ENCODE measurements at places on chromosomes 4 and X.

GRCh38 chr4:110654254-110654635, 31.4 kb upstream of the PITX2 start:
- no peak for DNase-seq

GRCh38 chrX:7706032-7706431, 136.9 kb upstream of the VCX start:
- no peak for DNase-seq

- DNase-seq: no peak
These were observed 22.8 kb upstream of the EIF4E start for GRCh38 chr4:98951710-98952109.

GRCh38 chrX:42920752-42921151, 142.8 kb upstream of the PPP1R2C start:
- DNase-seq: no peak

- peak; percentile 69 for DNase-seq
These were observed 516.2 kb upstream of the ADGRL3 start for GRCh38 chr4:60683973-60684372.

DNA sequence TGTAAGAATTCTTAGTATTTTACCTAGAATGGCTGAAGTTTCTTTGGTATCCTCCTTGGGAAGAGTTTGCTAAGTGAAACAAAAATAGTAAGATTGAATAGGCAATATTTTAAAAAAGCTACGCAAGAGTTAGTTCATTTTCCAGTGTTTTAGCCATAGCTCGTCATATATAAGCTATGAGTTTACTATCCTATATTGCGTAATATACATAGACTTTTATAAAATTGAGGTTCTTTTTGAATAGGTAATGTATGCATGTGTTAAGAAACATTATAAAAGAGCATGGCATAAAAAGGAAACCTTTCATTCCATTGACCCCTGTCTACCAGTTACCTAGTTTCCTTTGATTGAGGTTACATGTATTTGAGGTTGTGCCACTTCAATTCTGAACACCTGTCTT, 67.0 kb downstream of the DACH2 start:
- DNase-seq: no peak

DNA sequence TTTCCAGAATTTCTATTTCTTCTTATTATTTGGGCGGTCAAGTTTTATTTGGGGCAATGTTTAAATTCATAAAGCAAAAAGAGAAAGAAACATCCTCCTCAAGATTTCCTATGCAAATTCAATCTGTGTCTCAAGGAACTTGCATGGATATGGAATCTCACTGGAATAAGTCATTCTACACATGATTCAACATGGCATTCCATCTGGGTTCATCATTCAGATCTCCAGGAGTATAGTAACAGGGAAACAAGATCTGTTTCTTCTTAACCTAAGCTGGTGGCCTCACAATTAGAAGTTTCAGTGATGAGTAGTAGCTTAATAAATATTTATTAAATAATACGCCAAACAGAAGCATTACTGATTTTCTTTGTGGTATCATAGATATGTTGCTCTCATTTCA, 19.8 kb downstream of the KLHL34 start:
- peak; percentile 34 for DNase-seq

DNA sequence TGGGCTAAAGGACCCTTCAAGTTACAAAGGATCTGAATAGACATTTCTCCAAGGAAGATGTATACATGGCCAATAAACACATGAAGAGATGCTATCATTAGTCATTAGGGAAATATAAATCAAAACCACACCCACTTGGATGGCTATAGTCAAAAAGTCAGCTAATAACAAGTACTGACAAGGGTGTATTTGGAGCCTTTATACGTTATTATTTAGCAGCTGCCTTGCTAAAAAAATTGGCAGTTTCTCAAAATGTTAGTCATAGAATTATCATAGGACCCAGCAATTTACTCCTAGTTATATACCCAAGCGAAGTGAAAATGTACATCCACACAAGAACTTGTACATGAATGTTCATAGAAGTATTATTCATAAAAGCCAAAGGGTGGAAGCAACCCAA, 112.7 kb upstream of the DUSP21 start:
- no peak for DNase-seq

DNA sequence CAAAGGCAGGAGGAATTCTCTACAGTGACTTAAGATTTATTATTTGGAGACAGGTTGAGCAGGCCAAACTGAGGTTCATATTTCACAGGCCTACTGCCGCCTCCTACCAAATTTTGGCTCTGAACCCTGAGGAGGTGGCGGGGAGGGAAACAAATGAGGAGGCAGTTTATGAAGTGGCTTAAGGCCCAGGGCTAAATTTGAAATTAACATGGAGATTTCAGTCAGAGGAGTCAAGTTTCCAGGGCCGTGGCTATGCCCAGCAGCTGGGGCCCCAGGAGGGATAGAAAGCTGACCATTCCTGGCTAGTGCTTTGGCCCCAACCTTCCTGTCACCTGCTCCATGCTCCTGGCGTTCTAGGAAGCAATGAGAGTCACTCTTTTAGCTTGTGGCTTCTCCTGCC, 73.4 kb upstream of the ARHGAP36 start:
- no peak for DNase-seq

DNA sequence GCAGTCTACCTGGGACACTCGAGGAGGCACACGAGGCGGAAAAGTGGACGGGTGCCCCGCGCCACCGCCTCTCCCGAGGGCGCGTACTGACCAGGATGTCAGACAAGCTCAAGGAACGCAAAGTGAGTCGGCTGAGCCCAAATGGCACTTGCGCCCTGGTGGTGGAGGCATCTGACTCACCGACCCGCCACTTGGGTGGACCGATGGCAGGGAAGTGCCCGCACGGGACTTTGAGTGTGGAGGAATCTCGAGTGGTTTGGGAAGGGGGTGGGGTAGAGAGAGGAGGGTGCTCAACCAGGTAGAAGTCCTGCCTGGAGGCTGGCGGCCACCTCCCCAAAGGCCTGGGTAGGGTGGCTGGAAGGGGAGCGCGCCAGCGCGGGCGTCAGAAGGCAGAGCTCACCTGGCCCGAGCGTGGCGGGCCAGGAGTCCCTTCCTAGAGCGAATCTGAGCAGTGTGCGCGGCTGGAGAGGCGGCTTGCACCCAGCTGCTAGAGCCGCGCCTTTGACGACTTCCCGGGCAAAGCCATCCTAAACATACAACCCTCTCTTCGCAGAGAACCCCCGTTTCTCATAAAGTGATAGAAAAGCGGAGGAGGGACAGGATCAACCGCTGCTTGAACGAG, 655 bp downstream of the HELT start:
- DNase-seq: no peak

GRCh38 chr4:183729430-183730328, 70.6 kb downstream of the TRAPPC11 start:
- DNase-seq: no peak

GRCh38 chr4:38600575-38600974, 63.4 kb upstream of the KLF3 start:
- DNase-seq: no peak

- no peak for DNase-seq
These were observed 100.2 kb downstream of the FBXO8 start for GRCh38 chr4:174183259-174183658.

DNA sequence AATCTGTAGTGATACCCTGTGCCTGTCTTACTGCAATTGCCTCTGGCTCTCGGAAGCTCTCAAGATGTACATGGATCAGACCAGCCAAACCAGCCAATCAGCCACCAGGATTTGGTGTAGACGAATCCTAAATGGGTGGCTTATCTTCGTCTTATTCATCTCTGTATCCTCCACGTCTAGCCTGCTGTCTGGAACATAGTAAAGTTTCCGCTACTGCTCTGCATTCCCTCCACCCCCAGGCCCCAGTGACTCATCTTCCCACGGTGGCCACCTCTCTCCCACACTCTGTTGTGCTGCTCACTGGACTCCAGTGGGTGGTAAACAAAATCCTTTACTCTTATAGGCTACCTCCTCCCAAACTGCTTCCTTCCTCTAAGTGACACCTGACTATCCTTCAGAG, 37.8 kb downstream of the SEPTIN6 start:
- no peak for DNase-seq

DNA sequence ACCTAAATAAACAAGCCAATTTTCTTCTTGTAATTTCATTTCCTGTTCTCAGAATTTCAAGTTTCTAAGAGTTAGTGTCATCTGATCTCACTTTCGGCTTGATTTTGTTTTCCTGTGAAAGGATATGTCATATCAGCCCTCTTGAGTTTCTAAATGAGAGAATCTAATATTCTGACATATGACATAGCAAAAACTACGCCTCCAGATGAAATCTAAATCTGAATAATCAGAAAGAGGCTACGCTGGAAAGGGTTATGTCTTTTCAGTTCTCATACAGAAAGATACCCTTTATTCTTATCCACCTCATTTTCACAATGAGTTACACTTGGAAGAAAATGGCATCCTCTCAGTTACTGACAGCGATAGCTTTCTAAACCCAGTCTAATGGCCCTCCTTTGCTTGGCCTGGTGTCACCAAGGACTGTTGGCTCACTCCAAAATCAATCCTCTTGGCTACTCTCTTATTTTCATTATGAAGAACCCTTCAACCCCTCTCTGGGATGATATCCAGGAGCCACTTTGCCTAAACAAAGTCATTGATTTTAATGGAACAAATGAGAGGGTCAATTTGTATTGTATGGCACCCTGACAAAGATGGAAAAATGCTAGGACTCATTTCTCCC, 65.6 kb downstream of the ASB9 start:
- DNase-seq: no peak

GRCh38 chr4:10737337-10737736, 52.8 kb upstream of the CLNK start:
- no peak for DNase-seq

DNA sequence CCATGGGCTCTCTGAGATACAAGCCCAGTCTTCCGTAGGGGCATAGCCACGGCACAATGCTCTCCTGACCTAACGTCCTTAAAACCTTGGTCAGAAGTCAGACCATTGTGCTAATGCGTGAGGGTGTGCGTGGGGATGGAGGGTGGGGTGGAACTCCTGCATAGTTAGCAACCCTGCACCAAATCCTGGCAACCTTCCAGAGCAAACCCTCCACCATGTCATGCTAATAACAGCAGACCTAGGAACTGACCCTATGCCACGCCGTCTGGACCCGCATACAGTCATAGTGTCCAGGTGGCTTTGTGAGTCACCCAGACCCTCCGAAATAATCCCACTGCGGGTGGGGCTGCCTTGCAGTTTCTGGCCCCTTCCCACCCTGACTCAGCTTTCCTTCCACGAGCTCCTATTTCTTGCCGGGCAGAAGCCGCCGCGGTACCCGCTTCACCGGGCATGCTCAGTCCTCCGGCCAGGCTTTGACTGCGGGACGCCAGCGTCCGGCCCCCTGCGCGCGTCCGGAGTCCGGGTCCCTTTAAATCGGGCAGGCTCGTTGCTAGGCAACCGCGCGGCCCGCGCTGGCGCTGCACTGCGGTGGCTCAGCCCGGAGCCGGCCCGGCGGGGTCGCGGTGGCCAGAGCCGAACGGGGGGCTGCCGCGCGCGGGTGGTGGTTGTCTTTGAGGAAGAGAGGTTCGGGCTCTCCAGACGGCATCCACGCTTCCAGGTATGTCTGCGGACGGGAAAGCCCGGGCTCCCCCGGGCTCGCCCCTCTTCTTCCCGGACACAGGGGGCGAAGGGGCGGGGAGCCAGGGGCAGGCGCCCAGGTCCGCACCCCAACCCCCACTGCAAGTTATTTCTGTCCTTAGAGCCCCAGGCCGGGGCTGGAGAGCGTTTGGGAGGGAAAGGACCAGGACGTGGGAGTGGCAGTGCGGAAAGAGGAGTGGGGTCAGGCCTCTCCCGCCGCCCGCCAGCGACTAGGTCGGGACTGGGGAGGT, at the start of gene CCDC160:
Gene CCDC160, plus strand, starts transcription at position 557 of the 989 bp plus-strand sequence. CDS start 7,619 bp downstream, outside the sequence.
- no peak for DNase-seq

Data from fibroblast of skin of left quadriceps (primary cell).